ENCODE measurements at places on chromosomes 1 and 21.

GRCh38 chr1:20540281-20540680 is 12.1 kb upstream of the FAM43B start:
- peak; percentile 82 for DNase-seq

GRCh38 chr1:245500546-245500945 is 345.8 kb downstream of the KIF26B start:
- peak; percentile 88 for DNase-seq

GRCh38 chr1:227253065-227253464 is 65.2 kb downstream of the CDC42BPA start:
- no peak for DNase-seq

- peak; percentile 3 for DNase-seq
Measured at GRCh38 chr1:4794020-4794780, 139.8 kb downstream of the AJAP1 start.

GRCh38 chr1:228445843-228446650 is 29.4 kb upstream of the TRIM17 start:
- DNase-seq = peak; percentile 74

DNA sequence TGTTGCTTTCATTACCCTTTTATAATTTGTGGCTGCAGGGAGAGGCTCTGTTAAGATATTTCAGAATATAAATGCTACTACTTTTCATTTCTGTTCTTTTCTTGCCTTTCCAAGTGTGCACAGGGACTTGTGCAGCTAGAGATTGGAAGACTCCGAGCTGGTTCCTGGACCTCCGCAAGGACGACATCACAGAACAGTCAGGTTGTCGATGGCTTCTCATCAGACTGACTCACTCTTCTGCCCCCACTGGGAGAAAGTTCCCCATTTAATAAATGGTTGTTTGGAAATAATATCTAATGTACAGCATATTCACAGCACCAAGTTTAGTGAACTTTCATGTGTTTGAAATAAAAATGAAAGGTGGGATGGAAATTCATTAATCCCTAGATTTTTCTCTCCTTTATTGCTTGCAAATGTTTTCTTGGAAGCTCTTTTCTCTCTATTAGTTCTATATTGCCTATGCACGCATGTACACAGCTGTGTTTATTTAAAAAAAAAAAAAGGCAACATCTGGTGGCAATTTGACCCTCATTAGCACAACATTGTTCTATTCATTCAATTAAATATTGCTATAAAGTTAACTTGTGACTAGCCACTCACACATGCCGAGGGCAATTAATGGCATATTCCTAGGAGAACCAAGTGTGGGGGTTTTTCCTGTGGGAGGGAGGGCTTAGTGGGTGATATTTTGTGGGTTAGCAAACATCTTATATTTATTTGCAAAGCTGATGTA is 77.5 kb upstream of the L1TD1 start:
- DNase-seq = peak; percentile 12

DNA sequence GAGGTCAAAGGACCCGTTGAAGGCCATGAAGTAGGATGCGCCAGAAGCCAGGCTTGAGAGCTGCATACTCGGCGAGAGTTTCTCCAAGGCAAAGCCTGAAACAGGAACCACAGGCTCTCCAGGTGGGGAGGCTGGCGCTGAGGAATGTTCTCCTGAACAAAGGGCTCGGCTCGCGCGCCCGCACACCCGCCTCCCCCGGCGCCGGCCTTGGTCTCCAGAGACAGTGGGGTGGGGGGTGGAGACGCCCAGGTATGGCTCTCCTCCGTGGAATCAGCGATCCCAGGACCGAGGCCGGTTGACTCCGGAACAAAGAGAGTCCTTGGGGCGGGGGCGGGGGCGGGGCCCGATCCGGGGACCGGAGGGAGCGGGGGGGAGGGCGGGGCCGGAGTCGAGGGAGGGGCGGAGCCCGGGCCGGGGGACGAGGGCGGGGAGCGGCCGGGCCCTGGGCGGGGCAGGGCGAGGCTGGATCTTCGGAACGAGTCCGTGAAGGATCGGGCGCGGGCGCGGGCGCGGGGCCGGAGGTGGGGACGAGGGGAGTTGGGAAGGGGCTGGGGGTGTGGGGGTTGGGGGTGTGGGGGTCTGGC is 85.0 kb downstream of the NKAIN1 start:
- peak; percentile 64 for DNase-seq

GRCh38 chr1:214021321-214021720 is 33.5 kb downstream of the PROX1 start:
- DNase-seq = no peak

DNA sequence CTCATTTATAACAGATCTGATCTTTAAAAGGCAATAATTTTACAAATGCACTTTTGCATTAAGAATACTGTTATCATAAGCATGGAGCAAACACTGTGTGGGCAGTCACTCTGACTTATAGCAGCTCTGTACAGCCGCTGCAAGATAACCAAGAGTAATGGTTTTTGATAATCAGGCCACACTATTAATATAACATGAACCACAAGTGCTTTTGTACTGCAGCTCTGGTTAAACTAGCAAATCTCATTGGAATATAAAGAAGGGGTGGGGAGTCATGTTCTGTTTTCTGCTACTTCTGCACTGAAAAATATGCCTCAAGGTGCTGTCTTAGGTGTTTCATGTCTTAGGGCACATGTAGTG is 357.4 kb downstream of the LMO4 start:
- no peak for DNase-seq

DNA sequence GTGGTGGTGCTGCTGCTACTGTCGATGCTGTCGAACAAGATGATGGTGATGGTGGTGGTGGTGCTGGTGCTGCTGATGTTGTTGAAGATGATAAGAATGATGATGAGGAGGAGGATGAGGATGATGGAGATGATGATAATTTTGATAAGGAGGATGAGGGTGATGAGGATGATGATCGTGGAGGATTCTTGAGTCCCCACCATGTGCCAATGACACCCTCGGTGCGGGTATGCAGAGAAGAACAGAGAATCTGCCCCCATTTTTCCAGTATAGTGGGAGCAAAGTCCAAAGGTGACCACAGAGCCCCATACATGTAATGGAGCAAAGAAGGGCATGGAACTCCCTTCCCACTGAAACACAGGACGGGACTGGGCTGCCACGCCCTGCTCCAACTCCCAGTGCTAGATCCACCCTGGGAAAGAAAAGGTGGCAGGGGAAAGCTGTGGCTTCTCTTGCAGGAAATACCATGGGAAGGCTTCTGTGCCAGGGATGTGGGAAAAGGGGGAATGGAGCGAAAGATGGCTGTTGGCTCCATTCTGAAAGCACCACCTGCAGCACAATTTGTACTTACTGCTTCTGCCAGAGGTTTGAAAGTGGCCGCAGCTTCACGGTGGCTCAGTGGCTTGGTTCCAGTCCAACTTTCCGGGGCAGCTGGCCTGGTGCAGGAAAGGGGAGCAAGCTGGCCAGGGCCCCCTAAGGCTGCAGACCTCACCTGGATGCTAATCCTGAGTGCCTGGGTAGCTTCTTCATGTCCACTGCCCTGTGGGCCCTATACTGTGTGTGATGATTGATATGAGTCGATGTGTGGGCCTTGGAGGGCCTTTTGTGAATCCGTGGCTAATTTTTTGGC is 387.2 kb upstream of the VAMP3 start:
- DNase-seq = no peak

DNA sequence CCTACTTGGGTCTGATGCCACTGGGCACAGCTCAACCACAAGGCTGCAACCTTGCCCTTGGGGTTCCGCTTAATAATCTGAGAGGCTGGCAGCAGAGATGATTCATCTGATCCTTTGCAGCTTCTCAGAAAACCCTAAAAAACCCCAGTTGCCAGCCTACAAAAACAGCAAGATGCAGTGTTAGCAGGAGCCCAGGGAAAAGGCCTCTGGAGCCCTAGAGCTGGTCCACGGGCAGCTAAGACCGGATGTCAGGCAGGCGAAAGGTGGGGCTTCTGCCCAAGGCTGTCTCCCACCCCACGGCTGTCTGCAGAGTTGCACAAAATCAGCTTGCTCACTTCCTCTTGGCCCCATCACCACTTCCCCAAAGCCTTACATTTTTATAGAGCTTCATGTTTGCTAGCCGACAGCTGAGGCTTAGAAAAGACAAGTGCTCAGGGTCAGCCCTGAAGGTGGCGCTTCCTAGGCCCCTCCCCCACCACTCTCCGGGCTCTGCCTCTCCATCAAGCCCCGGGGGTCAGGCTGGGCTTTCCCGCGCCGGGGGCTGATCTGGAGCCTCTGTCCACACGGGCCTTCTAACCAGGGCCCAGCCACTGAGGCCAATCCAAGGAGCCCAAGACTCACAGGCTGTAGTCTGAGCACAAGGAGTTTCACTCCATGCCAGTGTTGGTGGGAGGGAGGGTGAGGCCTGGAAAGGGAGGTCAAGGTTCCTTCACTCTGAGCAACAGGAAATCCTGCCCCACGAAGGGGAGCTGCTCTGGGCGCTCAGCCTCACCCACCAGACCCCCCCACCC is 4.2 kb upstream of the ADORA3 start:
- peak; percentile 55 for DNase-seq

DNA sequence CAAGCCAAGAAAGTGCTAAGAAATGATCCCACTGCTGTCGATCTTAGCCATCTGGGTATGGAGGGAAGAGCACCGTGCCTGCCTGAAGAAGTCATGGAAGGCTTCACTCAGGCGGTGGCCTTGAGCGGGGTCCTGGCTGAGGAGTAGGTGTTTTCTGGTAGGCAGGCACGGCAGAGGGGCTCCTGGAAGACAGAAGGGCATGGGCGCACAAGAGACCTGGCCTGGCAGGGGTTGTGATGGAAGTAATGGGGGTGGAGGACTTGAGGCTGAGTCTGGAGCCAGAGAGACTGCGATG is 185.1 kb downstream of the KAZN start:
- DNase-seq = no peak

DNA sequence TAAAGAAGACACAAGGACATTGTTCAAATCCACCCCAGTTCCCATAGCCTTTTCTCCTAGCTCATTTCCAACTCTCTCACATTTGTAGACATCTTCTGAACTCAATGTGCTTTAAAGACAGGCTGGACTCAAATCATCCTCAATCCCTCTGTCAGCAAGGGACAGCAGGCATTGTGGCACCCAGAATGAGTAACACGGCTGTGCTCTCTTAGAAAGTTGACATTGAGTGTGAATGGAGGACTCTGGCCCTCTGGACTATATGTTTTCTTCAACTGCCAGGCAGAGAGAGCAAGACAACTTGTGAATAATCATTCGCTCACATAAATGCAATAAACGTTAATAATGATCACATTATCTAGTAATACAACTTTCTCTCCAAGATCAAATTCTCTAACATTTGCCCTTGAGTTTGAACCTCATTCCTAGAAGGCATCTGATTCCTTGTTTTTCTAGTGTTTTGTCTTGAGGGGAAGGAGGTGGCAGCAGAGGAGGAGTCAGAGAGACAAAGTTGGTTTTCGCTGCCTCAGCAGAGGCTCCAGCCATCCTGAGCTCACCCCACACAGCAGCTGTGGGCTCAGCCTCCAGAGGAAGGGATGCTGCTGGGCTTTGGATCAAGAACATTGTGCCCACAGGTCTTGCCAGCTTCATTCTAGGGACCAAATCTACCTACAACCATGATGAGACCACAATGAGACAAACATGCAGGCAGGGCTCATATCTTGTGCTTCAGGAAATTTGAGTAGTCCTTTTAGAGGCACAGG is 85.1 kb downstream of the BCAR3 start:
- no peak for DNase-seq

GRCh38 chr1:19710825-19711611 is 46.3 kb downstream of the HTR6 start:
- DNase-seq = no peak

DNA sequence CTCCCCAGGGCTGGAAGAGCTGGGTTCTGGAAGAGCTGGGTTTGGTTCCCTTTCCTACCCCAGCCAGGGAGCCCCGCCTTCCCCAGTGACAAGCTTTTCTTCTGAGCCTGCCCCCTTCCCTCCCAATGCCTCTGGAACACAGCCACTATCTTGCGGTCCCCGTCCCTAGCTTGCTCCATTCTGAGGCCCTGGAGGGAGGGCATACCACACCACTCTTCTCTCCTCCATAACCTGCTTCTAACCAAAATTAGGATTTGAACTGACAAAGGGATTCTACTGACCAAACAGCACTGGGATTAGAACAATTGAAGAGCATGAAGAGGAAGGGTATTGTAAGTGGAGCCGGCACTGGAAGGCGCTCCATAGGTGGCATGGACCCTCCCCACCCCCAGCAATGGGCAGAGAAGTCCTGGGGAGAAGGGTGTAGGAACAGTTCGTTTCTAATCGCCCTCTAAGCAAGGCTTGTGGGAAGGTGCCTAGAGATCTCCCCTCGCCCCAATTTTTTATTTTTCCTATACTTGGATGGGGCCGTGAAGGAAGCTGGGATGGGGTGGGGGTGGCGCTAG is 690 bp downstream of the C1orf216 start:
- peak; percentile 73 for DNase-seq

DNA sequence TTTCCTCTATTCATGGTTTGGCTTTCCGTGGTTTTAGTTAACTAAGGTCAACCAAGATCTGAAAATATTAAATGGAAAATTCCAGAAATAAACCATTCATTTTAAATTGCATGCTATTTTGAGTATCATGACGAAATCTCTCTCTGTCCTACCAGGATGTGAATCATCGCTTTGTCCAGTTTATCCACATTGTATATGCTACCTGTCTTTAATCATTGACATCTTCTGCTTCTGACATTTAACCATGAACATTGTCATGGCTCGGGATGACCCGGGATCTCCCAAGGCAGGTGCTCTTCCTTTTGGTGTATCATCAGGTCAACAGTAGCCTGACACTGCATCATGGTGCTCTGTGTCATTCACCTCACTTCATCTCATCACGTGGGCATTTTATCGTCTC is 125.5 kb upstream of the HNRNPU start:
- peak; percentile 49 for DNase-seq

GRCh38 chr1:77624102-77624501 is 58.4 kb downstream of the ZZZ3 start:
- DNase-seq = no peak

GRCh38 chr1:240506176-240506575 is 105.8 kb downstream of the GREM2 start:
- DNase-seq = no peak

GRCh38 chr1:33042831-33043230 is 6.1 kb upstream of the AK2 start:
- DNase-seq = no peak

DNA sequence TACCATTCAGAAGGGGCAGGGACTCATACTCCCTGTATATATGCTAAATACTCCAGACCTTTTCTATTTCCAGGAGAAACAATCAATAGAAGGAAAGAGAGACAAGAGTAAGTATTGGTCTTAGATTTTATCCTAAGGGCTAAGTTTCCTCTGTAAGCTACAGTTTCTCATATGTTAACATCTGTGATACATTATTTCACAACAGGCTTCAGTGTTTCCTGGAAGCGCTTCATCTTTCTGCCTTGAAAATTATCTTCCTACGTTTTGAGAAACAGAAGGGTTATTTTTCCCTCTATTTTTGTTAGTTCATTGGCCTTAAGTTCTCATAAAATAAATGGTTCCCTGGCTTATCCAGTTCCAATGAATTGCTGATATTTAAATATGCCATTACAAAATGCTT is 15.6 kb downstream of the FMO1 start:
- peak; percentile 64 for DNase-seq

DNA sequence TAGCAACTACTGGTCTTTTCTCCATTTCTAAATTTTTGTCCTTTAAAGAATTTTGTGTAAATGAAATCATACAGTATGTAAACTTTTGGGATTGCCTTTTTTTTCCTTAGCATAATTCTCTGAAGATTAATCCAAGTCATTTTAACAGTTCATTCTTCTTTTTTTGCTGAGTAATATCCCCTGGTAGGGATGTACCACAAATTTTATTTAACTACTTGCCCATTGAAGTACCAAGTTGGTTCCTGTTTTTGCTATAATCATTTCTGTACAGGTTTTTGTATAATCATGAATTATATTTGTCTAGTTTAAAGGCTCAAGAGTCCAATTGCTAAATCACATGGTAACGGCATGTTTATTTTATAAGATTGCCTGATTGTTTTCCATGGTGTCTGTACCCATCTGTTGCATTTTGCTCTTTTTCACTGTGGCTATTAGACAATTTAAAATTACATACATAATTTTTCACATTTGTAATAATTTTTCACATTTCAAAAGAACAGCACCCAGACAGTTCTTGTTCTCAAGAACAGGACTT is 891.1 kb downstream of the USP25 start:
- no peak for DNase-seq

All from fibroblast of mammary gland (primary cell).